Inflammatory macrophage treated with lipopolysaccharide for 4 hours (primary cell): ENCODE measurements at places on chromosomes 1 and 21.

DNA sequence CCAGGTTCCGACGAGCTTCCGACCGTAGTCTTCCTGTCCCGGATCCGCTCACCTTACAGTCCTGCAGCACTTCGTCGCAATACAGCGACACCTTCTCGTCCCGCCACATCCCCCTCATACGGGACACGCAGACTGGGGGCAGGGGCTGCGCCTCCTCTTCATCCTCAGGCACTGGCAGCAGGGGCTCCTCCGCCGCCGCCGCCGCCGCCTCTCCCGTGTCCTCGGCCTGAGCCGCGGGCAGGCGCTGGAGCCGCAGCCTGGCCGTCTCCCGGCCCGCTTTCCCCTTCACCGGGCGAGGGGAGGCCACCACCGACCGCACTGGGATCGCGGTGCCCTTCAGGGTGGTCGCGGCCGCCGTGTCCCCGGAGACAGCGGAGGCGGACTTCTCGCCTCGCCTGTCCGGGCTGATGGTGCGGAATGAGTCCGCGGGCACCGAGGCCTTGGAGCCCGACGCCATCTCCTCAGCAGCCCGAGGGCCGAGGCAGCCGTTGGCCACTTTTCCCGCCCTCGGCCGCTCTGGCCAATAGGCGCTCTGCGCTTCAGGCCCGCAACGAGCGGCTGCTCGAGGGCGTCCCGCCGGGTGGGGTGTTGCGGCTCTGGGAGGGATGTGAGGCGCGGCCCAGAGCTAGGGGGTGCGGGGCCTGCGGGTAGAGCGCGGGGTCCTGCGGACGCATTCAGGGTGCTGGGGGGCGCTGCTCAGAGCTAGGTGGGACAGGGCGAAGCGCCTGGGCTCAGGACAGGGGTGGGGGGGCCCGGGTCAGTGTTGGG, at the start of gene SHCBP1L:
Gene SHCBP1L, minus strand, starts transcription at position 490 of the 768 bp plus-strand sequence. Its CDS starts 33 bp downstream, at position 457.
- no peak for DNase-seq

GRCh38 chr21:34023691-34024373, 49.5 kb upstream of the MRPS6 start:
- no peak for DNase-seq

GRCh38 chr1:80392529-80392928, 1386.0 kb upstream of the ADGRL4 start:
- no peak for DNase-seq

GRCh38 chr21:32062591-32063227, 189.9 kb downstream of the HUNK start:
- no peak for DNase-seq

- no peak for DNase-seq
Measured at GRCh38 chr1:178645808-178646200, 79.2 kb upstream of the RALGPS2 start.

DNA sequence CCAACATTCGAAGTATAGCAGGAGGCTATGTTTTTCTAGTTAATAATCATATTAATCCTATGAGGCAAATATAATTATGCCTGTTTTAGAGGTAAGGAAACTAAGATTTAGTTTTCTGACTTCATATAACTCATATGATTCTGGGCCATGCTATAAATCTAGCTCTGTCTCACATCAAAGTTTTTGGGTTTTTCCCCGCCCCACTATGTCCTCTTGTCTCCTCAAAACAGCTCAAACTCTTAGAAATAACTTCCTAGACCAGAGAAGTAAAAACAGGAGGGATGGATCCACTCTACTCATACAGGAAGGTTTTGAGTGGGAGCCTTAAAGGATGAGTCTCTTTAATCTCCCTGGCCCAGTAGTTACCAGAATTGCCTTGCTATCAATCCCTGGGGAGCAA, 256.4 kb upstream of the FGGY start:
- no peak for DNase-seq
